Aorta (tissue), 5 donors: ENCODE measurements at places on chromosomes 2 and 18. TPM values are rescaled to one million over a fixed set of nuclear protein-coding genes. Genes with fewer than 3 reads are reported as not detected.

HOXD8 gene
- 14.4 TPM for total RNA-seq

TFPI gene
- 105 TPM for total RNA-seq

ARHGAP25 gene
- 21.1 TPM for total RNA-seq

C1QL2 gene
- not detected for total RNA-seq

GRCh38 chr18:11327391-11328009 lies 178.1 kb upstream of the PIEZO2 start:
- DNase-seq = no peak

DNA sequence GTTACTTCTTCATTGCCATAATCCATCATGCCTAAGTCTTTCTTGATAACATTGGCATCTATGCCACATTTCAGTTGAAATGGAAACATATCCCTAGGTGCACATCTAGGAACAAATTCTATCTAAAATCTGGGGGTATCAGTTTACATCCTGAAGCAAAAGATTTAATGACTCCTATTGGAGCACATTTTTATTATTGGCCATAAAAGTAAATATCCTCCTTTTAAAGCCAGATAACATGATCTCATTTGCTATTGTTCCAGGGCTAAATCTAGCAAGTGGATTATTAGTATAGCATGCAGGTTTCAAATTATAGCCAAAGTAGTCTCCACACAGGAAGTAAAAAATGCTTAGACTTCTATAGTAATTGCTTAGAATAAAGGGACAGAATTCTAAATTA lies 193.2 kb downstream of the CDH2 start:
- no peak for DNase-seq

DNA sequence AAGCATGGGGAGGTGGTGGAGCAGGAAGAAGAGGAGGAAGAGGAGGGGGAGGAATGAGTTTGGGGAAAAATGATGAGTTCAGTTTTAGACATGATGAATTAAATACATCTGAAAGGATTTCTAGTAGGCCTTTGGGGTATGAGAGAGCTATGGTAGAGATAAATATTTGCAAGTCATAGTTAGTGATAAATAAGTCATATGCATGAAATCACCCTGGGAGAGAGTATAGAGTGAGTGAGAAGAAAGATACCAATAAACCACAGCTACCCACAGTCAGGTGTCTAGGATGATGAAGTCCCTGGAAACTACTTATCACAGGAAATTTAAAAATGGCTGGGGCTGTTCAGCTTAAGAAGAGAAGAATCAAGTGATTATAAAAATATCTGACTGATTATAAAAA lies 240.5 kb downstream of the RDH14 start:
- no peak for DNase-seq

DNA sequence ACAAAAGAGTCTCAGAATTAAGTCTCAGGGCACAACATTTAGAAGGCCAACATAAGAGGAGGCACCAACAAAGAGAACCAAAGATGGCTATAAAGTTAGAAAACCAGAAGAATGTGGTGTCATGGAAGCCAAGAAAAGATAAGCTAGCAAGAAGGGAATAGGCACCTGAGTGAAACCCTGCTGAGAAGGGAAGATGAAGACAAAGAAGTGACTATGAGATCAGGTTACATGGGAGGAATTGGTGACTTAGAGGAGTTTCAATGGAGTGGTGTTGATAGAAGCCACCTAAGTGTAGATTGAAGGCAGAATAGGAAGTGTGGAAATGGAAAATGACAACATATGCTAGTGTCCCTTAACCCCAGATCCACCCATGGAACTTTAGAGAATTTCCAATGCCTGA lies 327.6 kb upstream of the KCNJ3 start:
- no peak for DNase-seq

DNA sequence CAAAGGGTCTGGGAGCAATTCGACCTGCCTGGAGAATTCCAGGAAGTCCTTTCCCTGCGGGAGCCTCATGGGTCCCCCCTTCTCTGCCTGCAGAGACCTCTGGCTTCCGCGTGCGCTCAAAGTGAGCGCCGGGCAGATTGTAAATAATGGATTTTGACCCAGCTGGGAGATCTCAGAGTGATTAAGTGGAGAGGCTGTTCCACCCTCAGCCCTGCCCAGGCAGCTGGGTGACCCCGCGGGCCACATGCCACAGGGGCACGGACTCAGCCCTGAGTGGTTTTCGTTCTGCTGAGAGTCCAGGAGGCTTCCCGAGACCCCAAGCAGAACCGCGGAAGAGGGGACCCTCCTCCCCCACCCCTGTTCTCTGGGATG lies 1.2 kb downstream of the KCNG2 start:
- no peak for DNase-seq

UGT1A5 gene
- total RNA-seq = not detected

DNA sequence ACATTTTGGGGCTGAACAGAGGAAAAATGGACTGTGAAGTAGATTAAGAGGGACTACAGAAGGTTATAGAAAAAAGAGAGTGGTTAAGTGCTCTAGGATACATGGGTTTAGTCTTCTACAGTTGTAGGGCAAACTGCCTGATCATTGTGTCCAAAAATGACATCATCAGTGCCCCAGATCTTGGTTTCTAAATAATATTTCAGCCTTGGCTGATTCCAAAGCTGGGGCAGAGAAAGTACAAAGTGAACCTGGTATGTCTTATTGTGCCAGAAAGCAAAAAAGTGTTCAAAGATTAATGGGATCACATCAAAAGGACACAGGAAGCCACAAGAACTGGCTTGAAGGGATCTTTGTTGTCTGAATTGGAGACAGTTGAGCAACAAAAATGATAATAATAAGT lies 97.1 kb upstream of the ZNF521 start:
- no peak for DNase-seq
